Stimulated activated CD8-positive, alpha-beta memory T cell treated with anti-CD3 and anti-CD28 coated beads, Interleukin-15, amount 100 ng/mL, for 24 hours (primary cell): ENCODE measurements at places on chromosomes 5 and 9.

DNA sequence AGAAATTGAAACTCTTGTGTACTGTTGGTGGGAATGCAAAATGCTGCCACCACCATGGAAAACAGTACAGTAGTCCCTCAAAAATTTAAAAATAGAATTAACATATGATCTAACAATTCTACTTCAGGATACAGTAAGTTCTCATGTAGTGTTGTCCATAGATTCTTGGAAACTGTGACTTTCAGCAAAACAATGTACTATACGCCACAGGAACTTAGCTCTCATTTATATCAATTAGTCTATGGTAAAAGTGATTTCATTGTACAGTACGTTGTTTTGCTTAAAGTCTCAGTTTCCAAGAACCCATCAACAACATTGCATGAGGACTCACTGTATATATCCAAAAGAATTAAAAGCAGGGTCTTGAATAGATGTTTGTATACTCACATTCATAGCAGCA is 233.5 kb upstream of the GAS1 start:
- no peak for DNase-seq

DNA sequence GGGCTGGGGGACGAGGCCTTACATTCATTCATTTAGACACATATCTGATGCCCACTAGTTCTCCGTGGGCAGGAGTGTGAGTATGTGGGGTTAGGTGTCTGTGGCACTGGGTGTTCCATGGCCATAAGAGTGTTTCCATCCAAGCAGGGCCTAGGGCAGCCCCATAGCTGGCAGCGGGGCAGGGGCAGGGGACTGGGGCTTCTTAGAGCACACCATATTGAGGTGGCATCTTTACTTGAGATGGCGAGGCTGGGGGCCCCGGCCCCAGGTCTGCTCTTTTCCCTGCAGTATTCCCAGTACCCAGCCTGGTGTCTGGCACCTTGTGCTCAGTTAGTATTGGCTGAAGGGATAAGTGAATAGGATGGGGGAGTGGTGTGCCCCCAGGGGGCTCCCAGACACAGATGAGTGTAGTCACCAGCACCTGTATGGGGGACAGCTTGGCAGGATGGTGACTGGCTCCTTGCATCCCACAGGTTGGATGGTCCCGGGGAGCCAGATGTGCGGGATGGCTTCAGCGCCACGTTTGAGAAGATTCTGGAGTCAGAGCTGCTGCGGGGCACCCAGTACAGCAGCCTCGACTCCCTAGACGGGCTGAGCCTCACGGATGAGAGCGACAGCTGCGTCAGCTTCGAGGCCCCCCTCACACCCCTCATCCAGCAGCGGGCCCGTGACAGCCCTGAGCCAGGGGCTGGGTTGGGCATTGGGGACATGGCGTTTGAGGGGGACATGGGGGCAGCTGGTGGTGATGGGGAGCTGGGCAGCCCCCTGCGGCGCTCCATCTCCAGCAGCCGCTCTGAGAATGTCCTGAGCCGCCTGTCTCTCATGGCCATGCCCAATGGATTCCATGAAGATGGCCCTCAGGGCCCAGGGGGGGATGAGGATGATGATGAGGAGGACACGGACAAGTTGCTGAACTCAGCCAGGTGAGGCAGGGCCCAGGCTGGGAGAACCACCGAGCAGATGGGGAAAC is 17.5 kb downstream of the PSD2 start:
- DNase-seq = no peak

DNA sequence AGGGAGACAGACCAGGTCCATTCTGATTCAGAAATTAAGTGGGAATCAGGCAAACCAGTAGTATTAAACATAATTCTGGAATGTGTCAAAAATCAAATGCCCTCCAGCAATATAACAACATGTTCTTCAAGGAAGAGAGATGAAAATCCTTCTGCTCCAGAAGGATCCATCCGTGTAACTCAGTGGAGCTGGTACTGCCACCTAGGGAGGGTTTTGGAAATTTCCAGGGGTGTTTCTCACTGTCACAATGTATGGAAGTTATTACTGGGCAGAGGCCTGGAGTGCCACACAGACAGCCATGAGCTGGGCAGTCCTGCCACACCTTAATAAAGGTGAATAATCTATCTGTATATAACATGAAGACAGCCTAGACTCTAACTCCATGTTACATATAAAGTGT is 87.5 kb downstream of the TTLL11 start:
- DNase-seq = no peak

DNA sequence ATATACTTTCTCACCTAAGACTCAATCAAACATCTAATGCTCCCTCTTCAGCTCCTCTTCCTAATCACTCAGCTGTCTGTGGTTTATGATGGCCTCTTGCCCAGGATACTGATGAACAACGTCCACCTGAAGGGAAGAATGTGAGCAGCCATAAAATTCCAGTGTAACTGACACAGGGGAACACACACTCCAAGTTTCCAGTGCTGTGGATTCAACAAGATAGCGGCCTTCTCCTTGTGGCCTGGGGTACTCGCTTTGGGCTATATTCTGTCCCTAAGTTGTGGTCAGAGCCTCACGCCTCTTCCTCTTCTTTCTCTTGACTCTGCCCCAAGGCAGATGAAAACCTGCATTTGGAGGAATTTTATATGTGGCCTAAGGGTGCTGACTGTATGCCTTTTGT is 11.7 kb downstream of the B4GALT1 start:
- DNase-seq = no peak

GRCh38 chr9:75850459-75851200 is 39.8 kb upstream of the PCSK5 start:
- no peak for DNase-seq

- no peak for DNase-seq
Measured at GRCh38 chr5:111311666-111312065, 87.5 kb downstream of the CAMK4 start.

DNA sequence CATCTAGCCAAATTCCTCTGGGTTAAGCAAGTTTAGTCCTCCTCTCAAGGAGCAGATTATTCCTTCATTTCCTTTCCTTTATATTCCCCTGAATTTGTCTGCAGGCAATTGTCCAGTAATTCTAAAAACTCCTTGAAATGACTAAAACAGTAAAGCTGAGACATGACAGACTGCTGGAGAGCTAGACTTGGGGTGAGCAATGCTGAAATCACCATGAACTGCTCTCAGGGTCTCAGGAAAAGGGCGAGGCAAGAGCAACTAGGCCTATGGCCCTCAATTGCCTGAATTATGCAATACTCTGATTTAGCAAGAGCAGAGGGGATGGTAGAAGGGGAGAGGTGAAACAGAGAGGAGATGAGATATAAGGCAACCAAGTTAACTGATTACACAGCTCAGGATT is 172.9 kb upstream of the NREP start:
- no peak for DNase-seq

- no peak for DNase-seq
Measured at GRCh38 chr9:87694236-87694755, 31.6 kb upstream of the CTSL start.

DNA sequence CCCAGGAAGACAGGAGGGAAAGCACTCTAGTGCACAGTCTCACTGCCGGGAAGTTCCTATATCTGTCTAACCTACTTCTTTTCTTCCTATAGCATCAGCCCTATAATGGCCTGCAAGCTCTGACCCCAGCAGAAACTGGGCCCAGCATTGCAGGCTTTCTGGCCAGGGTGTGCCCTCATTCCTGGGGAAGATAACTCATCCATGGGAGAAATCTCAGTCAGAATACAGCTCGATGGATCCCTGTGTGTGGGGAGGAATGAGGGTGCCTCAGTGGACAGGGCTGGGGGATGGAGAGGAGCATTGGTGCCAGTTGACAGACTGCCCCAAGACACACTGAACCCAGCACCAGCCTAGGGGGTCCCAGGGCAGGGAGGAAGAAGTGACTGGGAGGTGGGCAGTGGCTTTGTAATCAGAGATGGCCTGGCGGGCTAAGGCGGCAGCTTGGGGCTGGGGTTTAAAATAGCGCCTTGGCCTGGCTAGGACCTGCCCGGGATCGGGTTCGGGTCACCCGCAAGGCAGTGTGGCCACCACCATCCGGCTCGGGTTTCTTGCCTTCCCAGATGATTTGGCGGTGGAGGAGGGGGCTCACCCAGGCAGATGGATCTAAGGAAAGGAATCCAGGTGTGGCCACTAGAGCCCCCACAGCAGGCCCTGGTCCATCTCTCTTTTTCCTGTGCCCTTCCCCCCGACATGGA is 7.6 kb upstream of the CXXC5 start:
- no peak for DNase-seq

DNA sequence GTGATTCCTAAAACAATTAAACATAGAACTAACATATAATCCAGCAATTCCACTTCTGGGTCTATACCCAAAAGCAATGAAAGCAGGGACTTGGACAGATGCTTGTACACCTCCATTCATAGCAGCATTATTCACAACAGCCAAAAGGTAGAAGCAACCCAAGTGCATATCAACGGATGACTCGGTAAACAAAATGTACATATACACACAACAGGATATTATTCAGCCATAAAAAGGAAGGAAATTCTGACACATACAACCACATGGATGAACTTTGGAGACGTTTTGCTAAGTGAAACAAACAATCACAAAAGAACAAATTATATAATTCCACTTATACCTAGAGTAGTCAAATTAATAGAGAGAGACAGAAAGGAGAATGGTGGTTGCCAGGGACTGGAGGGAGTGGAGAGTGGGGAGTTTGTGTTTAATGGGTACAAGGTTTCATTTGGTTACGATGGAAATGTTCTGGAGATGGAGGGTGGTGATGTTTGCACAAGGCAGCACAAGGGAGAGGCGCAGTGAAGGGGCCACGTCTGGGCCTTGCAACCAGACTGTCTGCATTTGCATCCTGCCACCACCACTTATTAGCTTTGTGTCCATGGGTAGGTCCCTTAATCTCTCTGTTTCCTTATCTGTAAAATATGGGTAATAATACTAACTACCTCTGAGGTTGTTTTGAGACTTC is 36.3 kb upstream of the RLN1 start:
- DNase-seq = no peak

- no peak for DNase-seq
Measured at GRCh38 chr5:180535573-180535972, 41.4 kb downstream of the CNOT6 start.

DNA sequence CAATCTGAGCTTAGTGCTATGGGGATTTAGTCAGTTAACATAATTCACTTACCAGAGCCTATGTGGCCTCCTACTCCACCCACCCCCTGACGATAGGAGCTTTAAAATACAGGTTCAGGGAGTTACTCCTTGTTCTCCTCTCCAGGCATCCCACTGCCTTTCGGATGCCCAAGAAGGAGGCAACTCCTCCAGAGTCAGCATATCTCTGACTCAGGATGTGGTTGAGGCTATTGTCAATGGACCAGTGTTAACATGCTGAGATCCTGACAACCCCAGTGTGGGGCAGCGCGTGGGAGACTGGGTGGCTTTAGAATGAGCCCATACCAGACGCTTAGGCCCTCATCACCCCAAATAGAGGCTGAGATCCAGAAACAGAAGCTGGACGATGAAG is 27.4 kb downstream of the BICD2 start:
- DNase-seq = no peak

DNA sequence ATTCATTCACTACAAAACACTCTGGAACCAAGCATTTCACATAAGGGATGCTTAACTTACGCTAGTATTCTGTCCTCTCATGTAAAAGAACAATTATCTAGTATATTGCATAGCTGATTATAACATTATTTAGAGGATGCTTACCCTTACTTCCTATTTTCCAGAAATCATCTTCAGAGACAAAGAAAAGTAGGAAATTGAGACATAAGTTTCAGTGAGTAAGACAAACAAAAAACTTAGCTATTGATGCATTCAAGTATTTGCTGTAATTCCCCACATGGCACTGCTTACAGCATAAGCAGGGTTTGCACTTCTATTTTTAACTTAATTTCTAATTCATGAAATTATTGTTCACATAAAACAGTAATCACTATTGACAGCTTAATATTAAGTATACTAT is 104.8 kb upstream of the SREK1 start:
- DNase-seq = no peak
